ENCODE measurements at places on chromosomes 2 and 18.

DNA sequence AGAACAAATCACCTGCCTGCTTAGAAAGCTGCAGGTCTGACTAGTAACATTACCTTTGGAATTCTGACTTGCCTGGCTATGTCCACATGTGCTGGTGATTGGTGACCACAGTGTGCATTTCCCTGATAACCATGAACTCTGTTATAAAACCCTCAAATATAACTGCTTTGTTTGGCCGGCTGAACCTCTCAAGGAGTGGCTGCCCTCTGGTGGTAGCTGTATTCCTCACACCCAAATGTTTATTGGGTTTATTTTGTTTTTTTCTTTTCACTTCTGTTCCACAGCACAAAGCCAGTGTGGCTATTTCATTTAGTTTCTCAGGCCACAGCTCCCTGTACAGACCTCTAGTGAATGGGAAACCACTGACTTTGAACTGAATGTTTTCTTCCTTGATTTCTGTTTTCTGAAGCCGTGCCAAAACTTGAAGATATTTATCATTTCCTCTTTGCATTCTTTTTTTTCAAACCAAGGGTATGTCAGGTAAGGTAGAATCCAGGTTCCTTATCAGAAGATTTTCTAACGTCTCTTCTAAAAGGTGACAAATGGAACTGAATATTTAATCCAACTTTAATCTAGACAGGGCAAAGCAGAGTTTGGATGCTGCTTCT lies 549.0 kb upstream of the VRK2 start:
- peak; percentile 25 for DNase-seq

DNA sequence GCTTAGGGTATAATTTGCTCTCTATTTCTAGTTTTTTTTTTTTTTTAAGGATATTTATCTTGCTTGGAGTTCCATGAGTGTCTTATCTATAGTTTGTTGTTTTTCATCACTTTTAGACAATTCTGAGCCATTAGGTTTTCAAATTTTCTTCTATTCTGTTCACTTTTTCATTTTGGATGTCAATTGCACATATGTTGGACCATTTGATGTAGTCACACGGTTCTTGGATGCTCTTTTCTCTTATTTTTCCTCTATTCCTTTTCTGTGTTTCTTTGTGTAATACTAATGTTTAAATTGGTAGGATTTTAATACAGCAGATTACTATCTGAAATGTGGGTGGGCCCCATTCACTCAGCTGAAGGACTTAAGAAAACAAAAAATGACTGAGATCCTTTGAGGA lies 292.6 kb downstream of the CALCRL start:
- no peak for DNase-seq

DNA sequence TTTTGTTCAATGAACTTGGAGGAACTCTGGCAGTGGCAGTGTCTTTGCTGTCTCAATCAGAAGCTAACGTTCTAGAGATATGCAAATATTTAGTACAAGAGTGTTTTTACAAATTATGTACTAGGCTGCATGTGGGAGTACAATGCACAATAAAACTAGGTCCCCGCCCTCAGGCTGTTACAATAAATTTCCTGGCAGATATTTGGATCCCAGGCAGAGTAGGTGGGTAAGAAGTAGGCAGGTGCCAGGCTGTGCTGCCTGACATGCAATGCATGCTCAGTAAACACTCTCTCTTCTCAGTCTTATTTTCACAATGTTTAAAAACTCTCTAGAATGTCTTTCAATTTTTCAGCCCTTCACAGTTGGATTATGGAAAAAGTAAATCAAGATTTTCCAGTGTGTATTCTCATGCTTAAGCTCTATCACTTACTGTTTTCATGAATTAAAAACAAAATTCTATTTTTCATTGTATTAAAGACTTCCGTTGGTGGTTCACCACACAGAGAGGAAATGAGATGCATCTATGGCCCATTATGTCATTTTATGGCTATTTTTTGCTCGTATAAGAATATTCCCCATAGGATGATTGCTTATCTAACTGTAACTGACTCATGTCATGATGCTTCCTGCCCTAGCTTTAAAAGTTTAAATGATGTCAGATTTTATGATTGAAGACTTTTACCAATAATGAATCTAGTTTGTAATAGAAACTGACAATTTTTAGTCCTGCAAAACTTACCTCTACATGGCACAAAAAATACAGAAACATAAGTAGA lies 346.1 kb downstream of the RND3 start:
- no peak for DNase-seq

- no peak for DNase-seq
Observed at GRCh38 chr2:16160281-16161084, 220.1 kb downstream of the MYCN start.

- no peak for DNase-seq
Observed at GRCh38 chr2:59395119-59395518, 1154.0 kb upstream of the FANCL start.

DNA sequence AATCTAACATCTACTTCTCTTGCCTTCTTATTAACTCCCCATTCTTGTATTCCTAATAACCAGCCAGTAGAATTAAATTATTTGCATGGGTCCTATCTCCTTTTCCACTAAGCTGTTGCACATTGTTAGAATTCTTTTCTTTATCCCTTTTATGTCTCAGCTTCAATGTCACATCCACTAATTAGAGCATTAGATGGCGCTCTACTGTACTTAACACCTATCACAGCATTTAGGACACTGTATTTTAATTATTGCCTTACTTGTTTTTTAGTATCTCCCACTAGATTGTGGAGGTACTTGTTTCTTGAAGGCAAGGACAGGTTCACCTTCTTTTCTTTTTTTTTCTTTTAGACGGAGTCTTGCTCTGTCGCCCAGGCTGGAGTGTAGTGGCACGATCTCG lies 3.8 kb downstream of the LIPT1 start:
- DNase-seq: no peak

- DNase-seq: no peak
Observed at GRCh38 chr18:79026491-79026890, 42.7 kb upstream of the ATP9B start.

- no peak for DNase-seq
Observed at GRCh38 chr2:768451-768850, 91.2 kb upstream of the TMEM18 start.

DNA sequence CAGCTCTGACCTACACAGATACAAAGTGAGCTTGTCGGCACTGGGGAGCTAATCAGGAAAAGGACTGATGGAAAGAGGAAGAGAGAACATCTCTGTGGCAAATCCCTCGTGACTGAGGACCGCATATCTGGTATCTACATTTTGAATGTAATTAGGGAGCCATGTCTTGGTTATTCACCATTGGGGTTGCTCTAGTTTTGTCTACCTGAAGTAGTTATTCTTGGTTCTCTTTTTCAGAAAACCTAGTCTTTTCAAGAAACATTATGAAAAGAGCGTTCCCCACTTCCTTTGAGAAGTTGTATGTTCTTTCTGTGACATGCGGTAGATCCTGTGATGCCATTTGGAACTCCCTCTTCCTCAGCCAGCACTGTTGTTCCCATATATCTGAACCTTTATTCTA lies 104.4 kb downstream of the DOCK10 start:
- no peak for DNase-seq

DNA sequence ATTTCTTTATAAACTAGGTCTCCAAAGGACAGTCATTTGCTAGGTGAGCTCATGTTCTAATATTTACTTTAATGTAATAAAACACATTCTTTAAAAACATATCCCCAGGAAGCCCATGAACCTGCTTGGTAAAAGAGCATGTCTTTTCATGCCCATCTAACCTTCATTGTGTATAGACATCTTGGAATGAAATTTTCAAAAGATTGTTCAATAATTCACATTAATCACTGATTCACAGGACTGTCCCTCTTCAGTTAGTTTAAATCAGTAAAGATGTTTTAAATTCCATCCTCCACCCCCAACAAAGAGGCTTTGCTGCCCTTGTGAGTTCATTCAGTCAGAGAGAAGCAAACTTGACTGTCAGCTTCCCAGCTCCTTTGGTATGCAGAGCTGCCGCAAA lies 633.4 kb upstream of the CELF4 start:
- DNase-seq: no peak

- DNase-seq: no peak
Observed at GRCh38 chr2:25132693-25133092, 35.7 kb downstream of the POMC start.

DNA sequence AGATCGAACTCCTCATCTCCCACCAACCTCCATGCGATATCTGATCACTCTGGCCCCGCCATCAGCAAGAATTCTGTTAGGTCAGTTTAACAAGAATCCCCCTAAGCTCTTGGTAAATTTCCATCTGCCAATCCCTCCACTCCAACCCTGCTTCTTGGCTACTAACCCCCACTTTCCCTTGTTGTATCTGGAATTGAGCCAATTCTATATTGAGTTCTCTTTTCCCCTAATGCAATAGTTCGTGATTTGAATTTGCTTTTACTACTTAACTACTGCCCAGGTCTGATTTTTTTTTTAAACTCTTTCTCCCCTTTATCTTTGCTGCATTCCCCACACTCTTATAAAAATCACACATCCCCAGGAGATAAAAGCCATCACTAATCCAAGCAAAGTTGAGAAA lies 159.3 kb upstream of the STK17B start:
- DNase-seq: no peak

DNA sequence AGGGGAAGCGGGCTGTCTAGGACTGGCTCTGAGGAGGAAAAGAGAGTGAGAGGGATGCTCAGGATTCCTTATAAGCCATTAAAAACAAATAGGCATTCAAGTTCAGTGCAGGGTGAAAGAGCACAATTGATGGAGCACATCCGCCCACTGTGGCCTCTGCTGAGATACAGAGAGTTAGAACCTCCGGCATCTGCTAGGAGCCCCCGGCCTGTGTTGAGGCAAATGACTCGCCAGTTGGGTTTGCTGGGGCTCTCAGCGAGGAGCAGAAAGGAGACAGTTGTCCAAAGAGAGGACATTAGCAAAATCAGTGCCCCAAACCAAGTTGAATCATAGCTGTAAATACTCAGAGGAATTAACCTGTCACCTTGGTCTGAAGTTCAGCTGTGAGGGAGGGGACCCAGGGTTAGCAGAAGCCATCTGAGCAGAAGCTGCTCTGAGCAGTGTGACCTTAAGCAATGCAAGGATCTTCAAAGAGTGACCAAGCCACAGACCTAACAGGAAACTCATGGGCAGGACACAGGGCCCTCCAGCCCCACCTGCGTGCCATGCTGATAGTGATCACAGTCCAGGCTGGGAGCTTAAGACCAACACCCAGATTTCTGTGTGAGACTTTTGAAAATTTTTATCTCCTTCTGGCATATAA lies 23.3 kb upstream of the IL18RAP start:
- DNase-seq: no peak

DNA sequence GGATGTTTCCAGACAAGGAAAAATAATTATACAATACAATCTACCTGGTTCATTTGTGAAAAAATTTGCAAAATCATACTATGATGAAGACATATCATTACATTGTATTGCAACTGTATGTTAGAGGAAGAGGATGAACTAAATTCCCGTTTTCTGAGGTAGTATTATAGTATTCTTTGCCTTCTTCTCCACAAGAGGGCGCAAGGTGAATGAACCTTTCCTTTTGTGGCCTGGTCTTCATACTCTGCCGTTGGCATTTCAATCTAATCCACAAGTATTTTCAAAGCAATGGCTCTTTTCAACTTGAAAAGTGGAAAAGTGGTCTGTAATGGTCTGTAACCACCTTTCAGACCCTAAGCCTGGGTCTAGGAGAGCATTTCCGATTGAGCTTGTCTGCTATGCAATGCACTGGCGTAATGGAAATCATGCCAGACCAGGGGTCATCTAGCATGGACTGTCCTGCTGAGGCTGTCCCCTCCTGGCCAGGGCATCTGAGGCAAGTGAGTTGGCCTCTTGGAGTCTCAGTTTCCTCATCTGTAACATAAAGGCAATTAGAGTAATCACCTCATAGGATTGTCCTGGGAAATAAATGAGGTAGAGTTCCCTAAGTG lies 30.8 kb upstream of the ZNF396 start:
- DNase-seq: no peak

DNA sequence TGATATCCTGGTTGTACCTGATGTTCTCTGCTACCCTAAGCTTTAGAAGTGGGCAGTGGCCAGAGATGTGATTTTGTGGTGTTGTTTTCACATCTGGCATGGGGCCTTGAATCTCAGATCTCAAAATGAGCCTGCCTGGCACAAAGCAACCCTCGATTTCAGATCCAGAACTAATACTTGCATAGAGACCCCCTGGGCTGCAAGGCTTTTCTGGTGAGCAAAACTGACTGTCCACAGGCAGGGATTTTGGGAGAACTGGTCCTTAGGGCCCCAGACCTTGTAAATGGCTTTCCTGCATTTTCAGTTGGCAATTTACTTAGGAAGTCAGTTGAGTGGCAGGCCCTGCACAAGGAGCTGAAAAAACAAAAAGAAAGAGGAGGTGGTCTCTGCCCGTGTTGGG lies 265.3 kb downstream of the MYCN start:
- no peak for DNase-seq

DNA sequence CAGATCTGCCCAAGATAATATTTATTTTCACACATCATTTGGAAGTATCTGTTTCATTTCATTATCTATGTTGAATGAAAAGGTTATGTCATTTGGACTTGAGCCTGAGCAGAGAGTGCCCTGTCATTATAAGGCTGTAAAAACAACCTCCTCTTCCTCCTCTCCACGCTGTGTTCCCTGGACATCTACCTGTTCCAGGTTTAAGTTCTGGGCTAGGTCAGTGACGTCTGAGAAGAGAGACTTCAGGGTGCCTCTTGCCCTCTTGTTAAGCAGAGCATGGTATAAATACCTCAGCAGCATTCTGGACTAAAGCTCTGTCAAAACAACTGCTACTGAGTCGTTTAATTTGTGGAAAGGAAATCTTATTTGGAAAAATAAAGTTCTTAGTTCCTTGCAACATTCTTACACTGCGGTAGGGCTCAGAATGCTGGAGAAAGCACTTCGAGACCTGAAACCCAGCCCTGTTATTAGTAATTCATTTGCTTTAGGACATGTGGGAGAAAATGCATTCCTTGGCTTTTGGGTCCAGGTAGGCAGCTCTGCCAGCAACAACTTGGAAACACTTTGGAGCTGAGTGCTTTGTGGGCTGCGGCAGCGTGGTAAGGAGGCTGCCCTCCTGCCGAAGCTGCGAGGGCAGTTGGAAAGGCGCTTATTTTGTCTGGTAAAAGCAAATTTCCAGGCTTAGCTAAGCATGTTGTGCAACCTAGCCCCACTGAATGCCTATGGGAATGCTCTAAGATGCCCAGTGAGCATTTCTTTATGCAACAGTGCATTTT lies 91.8 kb upstream of the NEDD4L start:
- no peak for DNase-seq
